ENCODE measurements at places on chromosomes 11 and 22.

DNA sequence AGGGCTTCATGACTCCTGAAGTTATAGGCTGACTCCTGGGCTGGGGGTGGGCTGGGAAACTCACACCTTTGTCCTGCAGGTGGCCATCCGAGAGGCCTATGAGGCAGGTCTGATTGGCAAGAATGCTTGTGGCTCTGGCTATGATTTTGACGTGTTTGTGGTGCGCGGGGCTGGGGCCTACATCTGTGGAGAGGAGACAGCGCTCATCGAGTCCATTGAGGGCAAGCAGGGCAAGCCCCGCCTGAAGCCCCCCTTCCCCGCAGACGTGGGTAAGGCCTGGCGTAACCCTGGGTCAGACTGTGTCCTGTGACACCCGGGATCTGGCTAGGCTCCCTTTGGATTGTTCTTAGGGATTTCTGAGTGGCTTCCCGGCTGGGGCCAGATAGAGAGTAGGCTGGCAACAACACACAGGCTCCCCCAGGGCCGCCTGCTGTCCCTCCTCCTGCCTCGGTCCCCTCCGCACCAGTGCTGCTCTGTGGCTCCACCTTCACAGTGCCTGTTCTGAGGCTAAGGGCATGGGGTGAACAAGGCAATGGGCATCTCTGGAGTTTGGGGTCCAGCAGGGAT, 3.6 kb downstream of the NDUFV1 start:
- peaks cover 31% of the 10 kb centered on the region for H3K4me1 ChIP-seq
- H3K36me3 ChIP-seq = peaks cover 36% of the 10 kb centered on the region
- H3K27ac ChIP-seq = peak overlapping the region; percentile 15
- DNase-seq = no peak

DNA sequence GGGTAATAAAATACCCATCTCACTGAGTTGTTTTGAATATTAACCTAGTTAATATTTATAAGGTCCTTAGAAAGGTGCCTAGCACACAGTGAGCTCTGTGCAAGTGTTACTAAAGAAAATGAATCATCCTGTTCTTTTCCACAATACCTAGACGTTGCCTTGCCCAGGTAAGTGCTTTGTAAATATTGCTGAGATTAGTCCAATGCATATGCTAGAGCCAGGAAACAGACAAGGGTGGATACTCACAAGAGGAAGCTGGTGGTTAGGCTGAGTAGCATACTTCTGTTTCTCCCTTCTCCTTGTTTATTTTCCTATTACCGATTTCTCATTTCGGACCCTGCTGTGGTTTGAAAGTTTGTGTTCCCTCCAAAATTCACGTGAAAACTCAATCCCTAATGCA, 58.1 kb upstream of the BARX2 start:
- DNase-seq = no peak
- H3K27ac ChIP-seq = no peak overlapping the region
- H3K27me3 ChIP-seq = peaks cover 6% of the 10 kb centered on the region
- no peaks in the 10 kb centered on the region for H3K4me1 ChIP-seq
- H3K36me3 ChIP-seq = no peaks in the 10 kb centered on the region

DNA sequence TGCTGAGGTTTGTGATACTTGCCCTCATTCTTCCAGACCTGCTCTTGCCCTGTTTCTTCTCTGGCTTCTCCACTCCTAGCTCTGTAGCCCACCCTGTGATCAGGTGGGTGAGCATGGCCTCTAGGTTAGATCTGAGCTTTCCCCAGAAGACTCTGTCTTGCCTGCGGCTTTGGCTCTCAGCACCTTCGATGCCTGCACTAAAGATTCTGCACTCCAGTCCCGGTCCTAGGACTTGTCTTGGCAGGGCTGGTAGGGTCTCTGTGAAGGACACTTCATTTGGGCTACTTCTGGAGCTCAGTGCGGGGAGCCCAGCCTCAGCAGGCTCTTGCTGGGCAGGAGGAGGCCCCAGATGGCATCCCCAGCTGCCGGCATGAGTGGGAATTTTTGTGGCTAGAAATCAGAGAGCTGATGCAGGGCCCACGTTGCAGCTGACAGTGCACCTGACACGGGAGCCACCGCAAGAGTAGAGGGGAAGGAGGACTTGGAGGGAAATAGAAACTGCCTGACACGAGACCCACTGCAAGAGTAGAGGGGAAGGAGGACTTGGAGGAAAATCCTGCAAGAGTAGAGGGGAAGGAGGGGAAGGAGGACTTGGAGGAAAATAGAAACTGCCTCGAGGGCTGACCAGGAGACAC, 226.9 kb upstream of the B3GAT1 start:
- DNase-seq = no peak
- H3K27ac ChIP-seq = no peak overlapping the region
- H3K27me3 ChIP-seq = no peaks in the 10 kb centered on the region
- no peaks in the 10 kb centered on the region for H3K4me1 ChIP-seq
- no peaks in the 10 kb centered on the region for H3K36me3 ChIP-seq

GRCh38 chr11:12678092-12678491, 3.9 kb downstream of the TEAD1 start:
- H3K27ac ChIP-seq = no peak overlapping the region
- H3K27me3 ChIP-seq = peaks cover 80% of the 10 kb centered on the region
- no peak overlapping the region for H3K4me3 ChIP-seq
- no peaks in the 10 kb centered on the region for H3K36me3 ChIP-seq
- no peak for DNase-seq

DNA sequence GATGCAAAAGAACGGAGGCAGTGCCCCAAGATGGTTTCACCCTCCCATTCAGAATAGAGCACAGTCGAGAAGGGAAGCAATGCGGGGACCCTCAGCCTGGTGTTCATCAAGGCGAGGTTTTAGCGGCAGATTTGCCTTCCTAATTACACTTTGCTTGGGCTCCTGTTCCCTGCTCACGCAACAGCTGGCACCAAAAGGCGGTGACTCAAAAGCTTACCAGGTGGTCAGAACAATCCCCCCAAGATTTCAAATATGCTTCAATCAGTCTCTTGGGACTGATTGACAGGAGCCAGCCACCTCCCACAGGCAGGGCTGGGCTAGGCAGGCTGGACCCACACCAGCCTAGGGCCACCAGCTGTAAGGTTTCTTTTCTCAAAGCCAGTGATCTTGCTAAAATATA, 14.2 kb downstream of the IGSF9B start:
- no peaks in the 10 kb centered on the region for H3K27me3 ChIP-seq
- no peak for DNase-seq
- peak overlapping the region; percentile 76 for H3K27ac ChIP-seq
- peaks cover 63% of the 10 kb centered on the region for H3K4me1 ChIP-seq
- H3K4me3 ChIP-seq = peak overlapping the region; percentile 49

DNA sequence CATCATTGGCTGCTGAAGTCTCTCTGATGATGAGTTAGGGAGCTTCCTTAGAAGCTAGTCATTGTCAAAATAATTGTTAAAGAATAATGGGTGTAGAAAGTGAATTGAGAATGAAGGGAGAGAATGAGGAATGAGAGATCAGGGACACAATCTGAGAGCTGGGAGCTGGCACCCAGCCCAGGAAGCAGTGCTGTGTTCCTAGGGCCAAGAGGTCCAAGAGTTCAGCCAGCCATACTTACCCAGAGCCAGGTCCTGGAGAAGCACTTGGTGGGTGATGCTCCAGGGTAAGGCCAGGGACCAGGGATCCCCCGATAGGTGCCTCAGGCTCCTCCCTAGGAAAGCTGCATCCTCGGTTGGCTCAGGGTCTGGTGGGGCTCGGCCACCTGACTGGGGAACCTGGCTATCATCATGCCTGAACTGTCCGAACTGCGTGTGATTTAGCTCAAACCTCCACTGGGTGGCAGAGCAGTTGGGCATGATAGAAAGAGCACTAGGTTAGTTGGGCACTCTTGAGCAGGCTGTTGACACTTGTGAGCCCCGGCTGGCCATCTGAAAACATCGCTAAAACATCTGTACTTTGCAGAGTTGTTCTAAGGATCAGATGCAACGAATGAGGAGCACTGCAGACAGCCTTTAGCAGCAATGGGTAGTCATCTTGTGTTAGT, 123.9 kb upstream of the NCAM1 start:
- H3K27ac ChIP-seq = no peak overlapping the region
- H3K27me3 ChIP-seq = no peaks in the 10 kb centered on the region
- no peak for DNase-seq
- H3K4me3 ChIP-seq = no peak overlapping the region
- H3K36me3 ChIP-seq = no peaks in the 10 kb centered on the region

Data from T-helper 2 cell treated with Interferon-gamma antibody and Interleukin-4, amounts not matched to agents 5 μg/mL and 100 μg/mL, for 36 hours (primary cell).